ENCODE measurements at places on chromosomes 1 and 21.

- DNase-seq: peak; percentile 35
These were observed 18.2 kb downstream of the MRPS6 start for GRCh38 chr21:34091607-34092006.

DNA sequence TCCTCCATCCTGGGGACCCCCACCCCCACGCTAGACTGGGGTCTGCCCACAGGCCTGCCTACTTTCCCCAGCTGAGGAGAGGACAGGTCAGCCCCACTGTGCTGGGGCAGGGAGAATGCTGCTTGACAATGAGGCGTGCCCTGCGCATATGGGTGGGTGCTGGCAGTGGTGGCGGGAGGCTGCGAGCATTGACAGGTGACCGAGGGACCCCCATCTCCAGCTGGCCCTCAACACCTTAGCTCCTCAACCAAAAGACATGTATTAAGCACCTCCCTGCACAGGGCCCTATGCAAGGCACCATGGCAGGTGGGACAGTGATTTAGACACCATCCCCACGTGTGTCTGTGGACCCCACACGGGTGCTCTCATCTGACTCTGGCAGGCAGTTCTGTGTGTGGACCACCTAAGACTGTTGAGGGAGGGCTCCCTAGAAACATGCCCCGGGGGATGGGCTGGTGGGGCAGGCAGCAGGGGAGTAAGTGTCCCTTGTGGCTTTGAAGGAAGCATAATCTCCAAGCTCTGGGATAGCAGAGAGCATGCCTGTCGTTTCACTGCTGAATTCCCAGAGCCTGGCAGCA, 18.4 kb upstream of the ALX3 start:
- DNase-seq: no peak

DNA sequence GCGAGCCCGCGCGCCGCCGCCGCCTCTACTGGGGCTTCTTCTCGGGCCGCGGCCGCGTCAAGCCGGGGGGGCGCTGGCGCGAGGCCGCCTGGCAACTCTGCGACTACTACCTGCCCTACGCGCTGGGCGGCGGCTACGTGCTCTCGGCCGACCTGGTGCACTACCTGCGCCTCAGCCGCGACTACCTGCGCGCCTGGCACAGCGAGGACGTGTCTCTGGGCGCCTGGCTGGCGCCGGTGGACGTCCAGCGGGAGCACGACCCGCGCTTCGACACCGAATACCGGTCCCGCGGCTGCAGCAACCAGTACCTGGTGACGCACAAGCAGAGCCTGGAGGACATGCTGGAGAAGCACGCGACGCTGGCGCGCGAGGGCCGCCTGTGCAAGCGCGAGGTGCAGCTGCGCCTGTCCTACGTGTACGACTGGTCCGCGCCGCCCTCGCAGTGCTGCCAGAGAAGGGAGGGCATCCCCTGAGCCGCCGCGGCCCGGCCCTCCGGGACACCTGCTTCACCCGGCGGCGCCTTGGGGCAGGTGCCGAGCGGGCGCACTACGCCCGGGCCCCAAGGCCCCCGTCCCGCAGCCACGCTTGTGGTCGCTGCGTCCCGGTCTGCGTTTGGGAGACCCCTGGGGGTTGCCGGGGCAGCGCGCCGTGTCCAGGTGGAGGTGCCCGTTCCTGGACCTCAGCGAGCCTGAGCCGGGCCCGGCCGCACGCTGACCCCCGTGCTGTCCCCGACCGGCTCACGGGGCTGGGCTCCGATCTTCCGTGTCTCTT, 944 bp downstream of the B3GALT6 start:
- DNase-seq: no peak

- DNase-seq: no peak
These were observed 1.3 kb upstream of the LYST start for GRCh38 chr1:235867903-235868469.

DNA sequence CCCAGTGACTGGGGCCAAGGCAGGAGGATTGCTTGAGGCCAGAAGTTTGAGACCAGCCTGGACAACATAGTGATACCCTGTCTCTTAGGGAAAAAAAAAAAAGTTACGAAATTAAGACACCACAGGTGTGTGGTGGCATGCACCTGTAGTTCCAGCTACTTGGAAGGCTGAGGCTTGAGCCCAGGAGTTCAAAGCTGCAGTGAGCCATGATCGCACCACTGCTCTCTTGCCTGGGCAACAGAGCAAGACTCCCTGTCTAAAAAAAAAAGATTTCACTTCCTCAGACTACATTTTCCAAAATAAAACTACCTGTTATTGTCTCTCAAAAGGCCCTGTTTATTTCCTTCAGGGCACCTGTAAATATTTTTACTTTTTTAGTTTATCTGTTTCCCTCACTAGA, 4.7 kb upstream of the STK40 start:
- no peak for DNase-seq

DNA sequence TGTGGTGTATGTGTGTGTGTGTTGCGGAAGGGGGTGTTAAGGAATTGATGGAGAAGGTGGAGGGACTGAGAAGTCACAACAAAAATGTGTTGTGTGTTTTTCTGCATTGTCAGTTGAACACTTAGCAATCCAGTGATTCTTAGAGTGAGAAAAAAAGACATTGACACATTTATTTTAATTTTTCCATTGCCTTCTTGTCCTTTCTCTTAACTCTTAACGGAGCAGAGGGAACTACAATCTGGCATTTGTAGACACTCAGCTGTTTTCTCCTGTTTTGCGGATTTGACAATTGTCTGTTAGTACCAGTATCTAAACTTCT, 725 bp downstream of the C1orf53 start:
- DNase-seq: no peak

- no peak for DNase-seq
These were observed 12.9 kb upstream of the IL19 start for GRCh38 chr1:206757524-206758266.

GRCh38 chr1:106526650-106527049, 529.8 kb upstream of the PRMT6 start:
- DNase-seq: no peak

- DNase-seq: peak; percentile 71
These were observed 550 bp downstream of the TRIM33 start for GRCh38 chr1:114510274-114511031.

GRCh38 chr1:185680453-185680852, 53.7 kb upstream of the HMCN1 start:
- DNase-seq: no peak

GRCh38 chr21:39673736-39674135, 61.0 kb downstream of the B3GALT5 start:
- DNase-seq: no peak

- DNase-seq: no peak
These were observed 62.6 kb downstream of the ABL2 start for GRCh38 chr1:179166663-179167417.

- no peak for DNase-seq
These were observed 13.8 kb downstream of the WLS start for GRCh38 chr1:68218490-68218889.

DNA sequence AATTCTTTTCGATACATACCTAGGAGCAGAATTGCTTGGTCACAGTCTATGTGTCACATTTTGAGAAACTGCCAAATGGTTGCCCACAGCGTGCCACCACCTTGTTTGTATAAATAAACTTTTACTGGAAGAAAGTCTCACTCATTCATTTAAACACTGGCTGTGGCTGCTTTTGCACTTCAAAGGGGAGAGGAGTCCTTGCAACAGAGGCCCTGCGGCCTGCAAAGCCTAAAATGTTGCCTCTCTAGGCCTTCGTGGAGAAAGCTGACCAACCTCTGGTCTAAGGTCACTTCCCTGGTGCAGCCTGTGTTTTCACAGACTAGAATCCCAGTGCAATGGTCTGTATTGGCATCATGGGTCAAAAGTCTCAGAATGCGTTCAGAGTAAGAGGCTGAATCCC, 8.3 kb downstream of the RIPK4 start:
- no peak for DNase-seq

DNA sequence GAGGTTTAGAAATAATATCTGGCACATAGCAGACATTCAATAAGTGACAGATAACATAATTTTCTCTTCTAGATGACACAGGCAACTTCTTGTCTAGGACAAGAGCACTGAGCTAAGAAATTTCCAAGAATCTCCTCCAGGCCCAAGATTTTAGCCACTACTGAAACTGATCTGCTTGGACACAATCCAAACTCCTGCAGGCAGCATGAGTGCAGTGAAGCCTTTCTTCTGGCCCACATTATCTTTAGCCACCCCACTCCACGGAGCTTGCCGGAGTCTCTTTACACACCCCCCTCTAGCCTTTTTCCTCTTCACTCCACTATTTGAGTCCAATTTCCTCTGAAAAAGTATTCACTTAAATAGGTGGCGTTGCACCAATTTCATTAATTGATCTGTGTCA, 142.9 kb upstream of the DUSP10 start:
- DNase-seq: no peak

DNA sequence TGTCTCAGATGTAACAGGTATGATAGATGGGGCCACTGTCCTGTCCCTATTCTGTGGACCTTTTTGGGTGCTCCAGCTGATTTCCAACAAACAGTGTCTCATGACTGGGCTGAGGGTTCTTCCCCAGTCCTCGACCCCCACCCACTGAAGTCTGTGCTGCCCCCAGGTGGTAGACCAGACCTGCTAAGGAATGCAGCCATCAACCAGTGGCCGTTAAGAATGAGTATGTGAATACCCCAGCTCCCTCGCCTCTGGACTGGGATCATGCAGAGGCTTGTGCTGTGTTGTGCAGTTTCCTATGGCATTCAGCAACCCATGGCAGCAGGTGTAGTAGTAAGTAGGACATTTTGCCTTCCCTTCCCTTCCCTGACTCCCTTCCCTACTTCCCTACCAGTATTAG, 183.1 kb upstream of the KAZN start:
- DNase-seq: no peak

GRCh38 chr1:162276493-162276892, 100.2 kb downstream of the SPATA46 start:
- peak; percentile 80 for DNase-seq

DNA sequence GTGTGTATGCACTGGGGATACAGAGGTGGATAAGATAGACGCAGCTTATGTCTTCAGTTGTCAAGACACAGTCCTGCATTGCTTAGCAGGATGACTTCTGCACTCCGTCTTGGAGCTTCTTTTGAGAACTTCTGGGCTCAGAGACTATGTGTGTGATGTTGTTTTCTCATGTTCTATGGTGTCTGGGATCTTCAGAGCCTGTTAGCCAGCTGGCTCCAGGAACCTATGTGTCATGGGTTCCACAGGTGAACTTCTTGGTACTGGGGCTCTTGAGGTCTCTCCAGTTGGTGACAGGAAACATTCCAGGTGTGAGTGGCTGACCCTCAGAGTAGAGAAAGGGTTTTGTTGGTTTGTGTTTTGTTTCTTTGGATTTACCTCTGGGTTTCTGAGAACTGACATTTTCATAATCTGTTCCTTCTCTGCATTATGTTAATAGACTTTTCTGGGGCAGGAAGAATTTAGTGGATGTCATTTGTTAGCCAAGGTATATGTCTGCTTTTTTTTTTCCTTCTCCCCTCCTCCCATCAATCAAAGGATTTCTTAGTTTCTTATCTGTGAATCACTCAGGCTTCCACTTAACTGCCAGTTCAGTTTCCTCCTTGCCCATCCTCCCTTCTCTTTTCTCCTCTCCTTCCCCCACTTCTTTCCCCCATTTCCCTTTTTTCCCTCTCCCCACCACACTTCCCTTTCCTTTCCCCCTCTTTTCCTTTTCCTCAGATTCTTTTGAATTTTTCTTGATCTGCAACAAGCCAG, 18.1 kb downstream of the FGGY start:
- no peak for DNase-seq

DNA sequence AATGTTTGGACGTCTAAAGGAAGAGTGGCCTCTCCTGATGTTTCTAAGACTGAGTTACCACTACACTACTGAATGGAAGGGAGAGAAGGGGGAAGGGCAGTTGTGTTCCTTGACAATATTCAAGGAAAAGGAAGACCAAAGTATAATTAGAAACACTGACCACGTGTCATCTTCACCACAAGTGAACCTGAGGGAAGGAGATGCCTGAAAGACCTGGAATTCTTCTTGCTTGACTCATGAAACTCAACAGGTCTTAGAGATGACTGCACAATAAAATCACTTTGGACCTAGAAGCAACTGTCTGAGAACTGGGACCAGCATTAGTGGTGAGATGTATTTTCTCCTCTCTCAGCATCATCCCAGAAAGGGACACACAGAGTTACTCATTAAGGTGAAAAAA, 56.7 kb downstream of the PTPN14 start:
- DNase-seq: no peak

DNA sequence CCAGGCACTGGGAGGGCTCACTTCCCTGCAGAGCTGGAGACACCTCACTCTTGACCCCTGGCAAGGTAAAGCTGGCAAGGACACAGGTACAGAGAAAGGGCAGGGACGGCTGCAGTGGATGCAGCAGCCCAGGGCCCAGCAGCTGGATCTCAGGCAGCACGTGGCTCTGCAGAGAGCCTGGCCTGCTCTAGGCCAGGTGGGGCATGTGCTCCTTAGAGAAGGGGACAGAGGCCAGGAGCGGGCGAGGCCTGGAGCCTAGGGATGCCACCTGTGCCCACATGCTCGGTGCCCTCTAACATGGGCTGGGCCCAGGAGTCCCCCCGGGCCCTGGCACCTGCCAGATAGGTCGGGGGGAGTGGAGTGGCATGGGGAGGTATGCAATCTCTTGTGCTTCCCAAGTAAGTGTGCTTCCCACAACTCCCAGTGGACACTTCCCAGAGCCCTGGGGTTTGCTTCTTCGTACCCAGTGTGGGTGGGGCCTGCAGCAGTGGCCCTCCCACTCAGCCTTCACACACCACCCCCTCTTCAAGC, 30.0 kb downstream of the WNT3A start:
- DNase-seq: no peak

GRCh38 chr21:35563885-35564451, 496.4 kb downstream of the SETD4 start:
- peak; percentile 63 for DNase-seq

DNA sequence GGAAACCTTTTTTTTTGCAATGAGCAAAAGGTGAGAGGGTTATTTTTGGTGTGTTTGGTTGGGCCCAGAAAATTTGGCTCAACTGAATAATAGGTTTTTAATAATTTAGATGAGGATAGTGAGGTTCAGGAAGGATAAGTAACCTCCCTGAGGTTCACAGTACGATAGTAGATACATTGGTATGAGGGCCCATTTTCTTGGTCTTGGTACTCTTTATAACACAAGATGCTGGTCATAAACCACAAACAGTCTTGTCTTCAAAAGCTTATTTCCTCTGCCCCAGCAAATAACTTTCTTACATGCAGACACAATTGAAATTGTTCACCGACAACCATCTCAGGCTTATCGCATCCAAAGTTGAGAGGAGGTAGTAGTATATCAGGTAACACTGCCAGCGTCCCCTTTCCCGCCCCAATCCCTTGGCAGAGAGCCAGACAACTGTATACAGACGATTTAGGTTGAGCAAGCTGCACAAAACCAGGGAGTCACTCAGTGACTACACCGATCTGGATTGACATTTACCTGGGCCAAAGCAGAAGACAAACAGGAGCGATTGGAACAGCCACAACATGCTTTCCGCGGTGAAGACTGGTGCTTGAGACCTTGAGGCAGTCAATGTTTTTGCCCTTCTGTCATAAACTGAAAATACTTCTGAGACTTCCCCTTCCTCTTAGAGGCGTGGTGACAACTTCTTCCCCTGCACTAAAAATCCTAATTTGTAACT, at the start of gene SLAMF6:
Gene SLAMF6, minus strand, starts transcription at position 634 of the 724 bp plus-strand sequence. Its CDS starts 63 bp downstream, at position 571.
- peak; percentile 74 for DNase-seq

- no peak for DNase-seq
These were observed 25.5 kb downstream of the IFNGR2 start for GRCh38 chr21:33428669-33429068.

GRCh38 chr1:34125721-34126380, 39.2 kb downstream of the CSMD2 start:
- DNase-seq: no peak
